ENCODE measurements at places on chromosomes 3 and 15.
A peak's percentile ranks its signal among the peaks of the same experiment; 100 is the strongest.

DNA sequence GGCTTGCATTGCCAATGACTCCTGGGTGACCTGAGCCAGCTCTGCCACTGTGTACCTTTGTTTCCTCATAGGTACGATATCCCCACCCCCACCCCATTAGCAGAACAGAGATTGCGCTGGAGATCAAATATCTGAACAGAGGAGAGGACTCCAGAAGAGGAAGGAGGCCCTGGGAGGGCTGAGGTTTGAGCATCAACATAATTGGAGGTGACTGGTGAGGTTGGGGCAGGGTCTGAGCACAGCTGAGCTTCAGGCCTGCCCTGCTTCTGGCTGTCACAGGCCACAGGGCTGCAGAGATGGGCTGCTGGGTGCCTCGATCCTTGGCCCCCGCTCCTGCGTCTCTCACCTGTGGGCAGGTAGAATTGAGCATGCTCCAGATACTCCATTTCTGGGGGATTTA lies 21.3 kb upstream of the CACNA2D2 start:
- no peak for DNase-seq

DNA sequence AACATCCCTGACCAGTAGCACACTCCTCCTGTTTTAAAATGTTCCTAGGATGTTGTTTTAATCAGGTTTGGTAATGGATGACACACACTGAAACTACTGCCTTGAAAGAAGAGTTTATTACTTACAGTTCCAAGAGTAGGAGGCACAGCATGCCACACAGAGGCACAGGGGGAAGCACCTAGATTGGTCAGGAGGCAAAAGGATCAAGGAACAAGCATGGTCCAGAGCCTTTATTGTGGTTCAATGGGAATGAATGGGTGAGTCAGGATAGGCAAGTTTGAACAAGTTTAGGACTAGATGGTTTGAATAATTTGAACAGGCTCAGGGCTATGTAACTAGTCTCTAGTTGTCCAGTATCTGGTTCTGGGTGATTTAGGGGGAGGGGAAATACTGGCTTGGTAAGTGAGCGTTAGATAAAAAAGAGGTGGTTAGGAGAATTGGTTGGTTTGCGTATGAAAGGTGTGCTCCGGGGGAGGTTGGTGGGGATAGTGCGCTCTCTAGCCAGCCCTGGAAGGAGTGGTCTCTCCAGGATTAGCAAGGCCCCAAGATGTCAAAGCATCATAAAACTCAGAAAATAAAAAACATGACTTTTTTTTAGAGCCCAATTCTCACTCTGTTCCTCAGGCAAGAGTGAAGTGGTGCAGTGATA lies 35.1 kb downstream of the TMOD3 start:
- no peak for DNase-seq

DNA sequence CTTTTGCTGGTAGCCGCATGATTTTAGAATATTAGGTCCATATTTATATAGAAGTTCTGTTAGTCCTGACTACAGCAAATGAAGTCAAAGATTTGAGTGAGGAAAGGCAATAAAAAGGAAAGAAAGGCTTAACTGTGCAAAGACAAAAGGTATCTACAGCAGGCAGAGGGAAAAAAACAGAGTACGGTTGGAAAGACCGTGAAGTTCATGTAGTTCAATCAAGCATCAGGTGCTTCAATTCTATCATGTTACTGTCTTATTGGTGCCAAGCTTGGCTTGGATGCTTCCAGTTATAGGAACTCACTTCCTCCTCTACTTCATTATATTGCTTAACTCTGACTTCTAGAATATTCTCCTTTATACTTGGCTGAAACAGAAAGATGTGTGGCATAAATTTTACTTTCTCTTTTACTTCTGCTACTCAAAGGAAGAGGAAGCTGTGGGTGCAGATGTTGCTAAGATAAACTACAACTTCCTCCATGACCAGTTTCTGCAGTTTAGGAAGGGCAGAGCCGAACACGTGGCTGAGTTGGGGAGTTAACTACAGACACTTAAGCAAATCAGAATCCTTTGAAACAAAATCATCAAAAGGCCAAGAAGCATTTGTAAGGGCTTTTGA lies 72.6 kb upstream of the ZBED2 start:
- peak; percentile 10 for DNase-seq

- DNase-seq = no peak
These were observed 697 bp downstream of the CHSY1 start for GRCh38 chr15:101250873-101251829.

DNA sequence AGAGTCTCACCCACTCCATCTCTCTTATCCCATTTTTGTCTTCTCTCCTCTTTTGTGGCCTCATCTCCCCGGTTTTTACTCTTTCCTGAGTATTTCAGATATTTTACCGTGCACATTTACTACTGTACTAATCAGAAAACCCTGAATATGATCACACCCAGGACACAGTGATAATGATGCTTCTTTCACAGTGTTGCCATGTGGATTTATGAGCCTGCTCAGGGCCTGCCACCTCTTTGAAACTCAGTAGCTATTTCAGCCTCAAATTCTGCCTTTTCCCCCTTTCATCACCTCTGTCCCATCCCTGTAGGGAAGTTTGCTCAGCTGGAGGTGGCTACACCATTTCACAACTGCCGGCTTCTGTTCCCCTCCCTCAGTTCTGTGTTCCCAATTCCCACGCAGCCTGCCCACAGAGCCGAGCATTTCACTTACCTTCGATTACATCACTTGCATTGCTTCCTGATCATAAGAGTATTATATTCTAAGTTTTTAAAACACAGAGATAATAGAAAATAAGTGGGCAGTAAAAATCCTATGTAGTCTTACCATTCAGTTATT lies 33.2 kb downstream of the ARNT2 start:
- DNase-seq = no peak

GRCh38 chr3:135581806-135582205 lies 383.7 kb upstream of the PPP2R3A start:
- no peak for DNase-seq

DNA sequence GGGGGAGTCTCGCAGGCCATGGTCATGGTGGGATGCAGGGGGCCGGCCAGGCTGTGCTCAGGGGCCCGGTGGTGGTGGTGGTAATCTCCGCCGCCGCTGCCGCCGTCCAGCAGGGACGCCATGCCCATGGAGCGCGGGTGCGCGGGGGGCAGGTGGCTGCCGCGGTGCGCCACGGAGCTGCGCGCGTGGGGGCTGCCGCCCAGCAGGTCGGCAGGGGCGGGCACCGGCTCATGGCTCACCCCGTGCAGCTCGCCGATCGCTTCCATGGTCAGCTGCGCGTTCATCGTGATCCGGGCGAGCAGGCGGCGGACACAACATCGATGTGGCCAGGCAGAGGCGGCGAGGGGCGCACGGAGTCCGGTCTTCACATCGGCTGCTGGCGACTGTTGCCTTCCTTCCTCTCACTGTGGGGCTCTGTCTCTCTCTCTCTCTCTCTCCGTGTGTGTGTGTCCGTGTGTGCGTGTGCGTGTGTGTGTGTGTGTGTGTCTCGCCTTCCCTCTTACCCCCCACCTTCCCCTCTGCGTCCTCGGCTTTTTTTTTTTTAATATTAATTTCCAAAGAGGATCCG lies 451 bp downstream of the ONECUT1 start:
- no peak for DNase-seq

- no peak for DNase-seq
These were observed 389.9 kb downstream of the SHQ1 start for GRCh38 chr3:72458375-72458774.

GRCh38 chr3:192851821-192852372 lies 65.8 kb downstream of the MB21D2 start:
- no peak for DNase-seq

DNA sequence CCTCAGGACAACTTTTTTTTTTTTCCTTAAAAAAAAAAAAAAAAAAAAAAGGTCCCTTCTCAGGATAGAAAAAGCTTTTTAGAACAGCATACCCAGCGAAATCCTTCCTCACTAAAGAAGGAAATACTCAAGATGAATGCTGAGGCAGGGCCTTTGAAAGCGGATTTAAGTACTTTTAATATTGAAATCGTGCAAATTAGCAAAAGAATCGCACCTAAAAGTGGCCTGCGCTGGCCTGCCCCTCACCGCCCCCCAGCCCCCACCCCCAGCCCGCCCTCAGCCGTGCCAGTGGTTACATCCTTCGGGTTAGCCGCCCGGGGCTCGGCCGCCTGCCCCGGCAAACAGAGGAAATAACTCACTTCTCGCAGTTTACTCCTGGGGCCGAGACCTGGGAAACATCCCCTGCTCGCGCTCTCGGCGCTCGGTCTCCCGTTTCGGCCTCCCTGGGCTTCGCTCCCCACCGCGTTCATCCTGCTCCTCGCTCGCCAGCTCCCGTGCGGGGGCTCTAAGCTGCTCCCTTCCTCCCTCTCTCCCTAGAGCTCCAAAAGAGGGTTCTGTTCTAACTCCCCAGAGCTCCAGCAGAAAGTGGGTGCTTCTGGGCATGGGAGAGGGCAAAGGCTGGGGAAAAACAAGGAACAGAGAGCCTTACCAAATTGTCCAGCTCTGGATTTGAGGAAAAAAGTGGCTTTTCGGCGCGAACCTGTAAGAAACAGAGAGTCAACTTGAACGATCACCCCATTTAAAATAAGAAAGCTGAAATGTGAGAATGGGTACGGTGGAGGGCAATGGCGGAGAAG lies 5.2 kb downstream of the MEIS2 start:
- DNase-seq = no peak

GRCh38 chr3:71585131-71585530 lies 1.6 kb upstream of the FOXP1 start:
- DNase-seq = no peak

- DNase-seq = no peak
These were observed 79.5 kb downstream of the CD200R1L start for GRCh38 chr3:112767177-112767576.

DNA sequence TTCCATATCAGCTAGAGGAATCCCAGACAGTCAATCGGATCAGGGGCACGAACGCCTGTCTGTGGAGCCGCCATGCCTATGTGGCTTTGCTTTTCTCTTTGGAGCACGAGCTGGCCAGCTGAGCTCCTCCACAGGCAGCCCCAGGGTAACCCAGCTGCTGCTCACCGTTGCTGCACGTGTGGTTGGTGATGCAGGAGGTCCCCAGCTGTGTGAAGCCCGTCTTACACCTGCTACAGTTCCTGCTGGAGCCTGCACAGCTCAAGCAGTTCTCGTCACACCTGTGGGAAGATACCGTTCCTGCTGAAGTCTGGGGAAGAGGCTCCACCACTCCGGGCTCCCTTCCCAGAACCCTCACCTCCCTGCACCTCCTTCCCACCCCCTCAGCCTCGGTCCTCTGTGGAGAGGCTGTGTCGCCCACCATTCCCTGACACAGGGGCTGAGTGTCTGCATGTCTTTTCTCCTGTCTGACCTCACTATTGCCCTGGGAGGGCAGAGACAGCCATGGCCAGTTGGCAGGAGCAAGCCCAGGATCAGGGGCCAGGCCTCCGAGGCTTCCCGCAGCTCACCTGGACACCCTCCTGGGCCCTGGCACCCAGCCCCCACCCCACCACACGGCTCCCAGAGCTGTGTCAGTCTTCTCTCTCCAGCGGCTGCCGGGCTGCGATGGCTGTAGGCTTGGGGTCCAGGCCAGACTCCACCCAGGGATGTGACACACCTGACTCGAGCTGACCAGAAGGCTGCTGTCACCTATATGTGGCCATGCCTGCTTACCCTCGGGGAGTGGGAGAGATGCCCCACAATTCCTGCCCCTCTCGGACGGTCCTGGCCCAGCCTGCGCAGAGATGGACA lies 12.2 kb upstream of the SNRPA1 start:
- no peak for DNase-seq

GRCh38 chr3:135169651-135170050 lies 374.6 kb downstream of the EPHB1 start:
- DNase-seq = no peak

DNA sequence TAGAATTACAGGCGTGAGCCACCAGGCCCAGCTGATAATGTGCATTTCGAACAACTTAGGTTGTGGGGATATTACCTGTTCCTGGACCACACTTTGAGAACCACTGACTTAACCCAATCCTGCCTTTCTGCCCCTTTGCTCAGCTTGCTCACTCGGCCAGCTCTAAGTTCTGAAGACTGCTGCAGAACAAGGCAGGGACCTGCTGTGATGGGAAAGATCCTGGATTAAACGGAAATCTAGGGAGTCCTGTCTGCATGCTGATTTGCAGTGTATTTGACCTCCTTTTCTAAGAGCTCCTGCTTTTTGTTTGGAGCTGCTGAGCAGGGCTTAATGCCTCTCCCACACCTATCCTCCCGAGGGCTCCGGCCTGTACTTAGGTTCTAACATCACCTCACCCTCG lies 2.9 kb downstream of the LTK start:
- no peak for DNase-seq

- no peak for DNase-seq
These were observed 40.5 kb upstream of the SEC13 start for GRCh38 chr3:10361375-10361774.

DNA sequence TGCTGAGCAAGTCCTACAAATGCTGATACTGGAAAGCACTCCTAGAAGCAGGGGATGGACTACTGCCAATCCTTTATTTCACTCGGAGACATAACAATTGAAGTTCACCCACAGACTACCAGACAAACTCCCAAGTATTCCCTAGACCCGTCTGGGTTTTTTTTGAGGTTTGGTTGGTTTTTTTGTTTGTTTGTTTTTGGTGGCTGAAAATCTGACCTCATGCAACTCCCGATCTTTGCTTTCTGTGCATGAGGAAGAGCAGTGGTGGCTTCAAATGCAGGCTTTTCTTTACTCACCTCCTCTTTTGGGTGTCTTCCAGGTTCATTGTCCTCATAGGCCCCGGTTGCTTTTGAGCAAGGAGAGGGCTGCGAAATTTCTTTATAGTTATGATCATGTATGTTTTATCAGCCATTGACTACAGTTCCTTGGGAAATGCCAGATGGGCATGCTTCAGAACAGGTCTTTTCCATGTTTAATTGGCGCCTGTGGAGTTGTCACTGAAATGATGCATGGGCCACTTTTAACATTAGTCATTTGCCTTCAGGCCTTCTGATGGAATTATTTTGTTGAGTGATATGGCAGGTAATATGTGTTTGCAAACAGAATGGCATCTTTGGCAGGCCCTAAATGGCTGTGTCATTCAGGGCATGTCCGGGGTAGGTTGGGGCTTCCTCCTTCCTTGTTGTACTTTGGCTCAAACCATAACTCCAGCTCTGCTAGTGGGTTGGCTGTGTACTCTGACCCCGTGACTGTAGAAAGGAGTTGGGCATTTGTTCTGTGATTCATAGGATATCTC lies 81.3 kb upstream of the ZBED2 start:
- DNase-seq = no peak

DNA sequence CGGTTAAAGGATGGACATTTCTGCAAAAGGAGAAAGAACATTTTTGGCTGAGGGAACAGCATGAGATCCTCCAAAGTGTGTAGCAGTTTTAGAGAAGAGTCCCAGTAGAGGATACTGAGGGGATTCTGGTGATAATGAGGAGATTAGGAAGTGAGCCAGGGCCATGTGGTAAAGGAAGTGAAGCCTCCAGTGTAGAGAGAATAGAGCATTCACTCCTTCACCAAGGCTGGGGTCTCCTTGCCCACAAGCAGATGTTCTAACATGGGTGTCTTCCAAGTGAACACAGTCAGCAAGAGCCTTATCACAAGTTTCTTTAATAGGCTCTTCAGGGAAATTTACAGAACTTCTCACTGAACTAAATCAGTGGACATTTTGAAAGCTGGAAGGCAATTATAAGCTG lies 173.7 kb downstream of the SSR3 start:
- no peak for DNase-seq

DNA sequence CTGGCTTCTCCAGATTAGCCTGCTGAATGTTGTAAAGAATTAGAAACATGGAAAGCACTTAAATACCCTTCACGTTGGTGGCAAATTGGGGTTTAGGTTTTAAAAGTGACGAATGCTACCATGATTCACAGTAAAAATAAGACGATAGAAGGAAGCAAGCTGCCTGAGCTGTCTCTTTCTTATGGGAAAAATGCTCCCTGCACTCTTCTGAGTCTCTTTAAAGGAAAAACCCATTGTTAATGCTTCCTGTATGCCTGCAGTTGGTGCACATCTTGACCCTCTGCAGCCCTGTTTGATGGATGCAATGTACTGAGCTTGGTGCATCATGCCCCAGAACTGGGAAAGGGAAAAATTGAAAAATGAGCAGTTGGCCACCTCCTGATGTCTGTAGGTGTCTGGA lies 258.6 kb upstream of the RASGRP1 start:
- DNase-seq = no peak

All from activated naive CD4-positive, alpha-beta T cell (primary cell).